ENCODE measurements at places on chromosomes 5 and 9.
A peak's percentile ranks its signal among the peaks of the same experiment; 100 is the strongest.

- no peak for DNase-seq
These were observed 75.8 kb downstream of the KIAA1958 start for GRCh38 chr9:112562235-112562958.

- DNase-seq, result peak; percentile 71
These were observed 218.7 kb downstream of the TRPM3 start for GRCh38 chr9:70902692-70903131.

DNA sequence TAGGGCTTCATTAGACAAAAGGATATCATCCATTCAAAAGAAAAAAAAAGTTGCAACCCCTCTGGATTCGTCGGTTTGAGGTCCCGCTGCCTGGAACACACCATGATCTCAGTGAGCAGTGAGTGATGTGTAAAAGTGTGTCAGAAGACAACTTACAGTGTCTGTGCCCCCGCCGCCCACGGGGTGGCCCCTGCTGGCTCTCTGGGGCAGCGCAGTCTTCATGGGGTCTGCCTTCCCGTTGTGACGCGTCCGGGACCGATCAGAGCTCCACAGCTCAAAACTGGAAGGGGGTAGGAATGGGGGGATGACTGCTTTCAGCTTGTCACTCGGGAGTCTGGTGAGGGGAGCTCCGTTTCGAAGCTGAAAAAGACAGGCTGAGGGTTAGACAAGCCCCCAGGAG, 22.6 kb downstream of the ANKS6 start:
- no peak for DNase-seq

- no peak for DNase-seq
These were observed 8.9 kb upstream of the RPL26L1 start for GRCh38 chr5:172950176-172950965.

DNA sequence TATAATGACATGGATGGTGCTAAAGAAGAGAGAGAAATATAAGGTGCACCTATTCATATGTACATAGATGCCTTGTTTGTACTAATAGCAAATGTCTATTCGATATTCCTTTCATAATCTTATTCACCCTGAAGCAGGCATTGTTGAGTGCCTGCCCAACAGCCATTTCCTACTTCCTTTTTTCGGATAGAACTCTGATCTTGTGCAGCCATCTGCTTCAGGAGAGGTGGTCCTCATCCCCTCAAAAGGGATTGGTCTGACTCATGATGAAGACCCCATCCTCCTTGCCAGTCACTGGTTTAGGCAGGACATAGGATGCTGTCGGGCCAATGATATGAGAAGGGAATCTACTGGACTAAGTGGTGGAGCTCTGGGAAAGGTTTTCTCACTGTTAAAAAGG, 8.4 kb upstream of the RANBP3L start:
- no peak for DNase-seq

DNA sequence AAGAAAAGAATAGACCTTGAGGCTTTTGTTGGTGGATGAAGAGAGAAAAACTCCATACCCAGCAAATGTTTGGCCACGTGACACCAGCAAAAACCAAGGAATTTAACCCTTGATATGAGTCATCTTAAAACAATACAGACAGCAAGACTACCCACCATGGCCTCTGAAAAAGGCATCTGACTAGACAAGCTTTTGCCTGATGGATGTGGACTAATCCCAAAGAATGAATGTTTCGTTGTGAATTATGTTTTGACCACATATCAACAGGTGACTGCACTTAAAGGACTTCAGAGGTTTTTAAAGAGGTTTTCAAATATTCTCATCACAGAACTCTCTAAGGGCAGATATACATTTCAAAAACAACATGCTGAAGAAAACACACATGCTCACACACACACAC, 33.0 kb upstream of the SLC1A3 start:
- peak; percentile 74 for DNase-seq

- DNase-seq, result peak; percentile 62
These were observed 674 bp downstream of the LHFPL2 start for GRCh38 chr5:78647838-78648358.

- DNase-seq, result peak; percentile 47
These were observed 2.8 kb downstream of the MELK start for GRCh38 chr9:36575411-36575882.

- DNase-seq, result no peak
These were observed 520.1 kb upstream of the SMC2 start for GRCh38 chr9:103574056-103574455.

GRCh38 chr5:73136055-73136562, 15.7 kb downstream of the TMEM171 start:
- no peak for DNase-seq

GRCh38 chr9:14661421-14662059, 31.7 kb downstream of the ZDHHC21 start:
- no peak for DNase-seq

DNA sequence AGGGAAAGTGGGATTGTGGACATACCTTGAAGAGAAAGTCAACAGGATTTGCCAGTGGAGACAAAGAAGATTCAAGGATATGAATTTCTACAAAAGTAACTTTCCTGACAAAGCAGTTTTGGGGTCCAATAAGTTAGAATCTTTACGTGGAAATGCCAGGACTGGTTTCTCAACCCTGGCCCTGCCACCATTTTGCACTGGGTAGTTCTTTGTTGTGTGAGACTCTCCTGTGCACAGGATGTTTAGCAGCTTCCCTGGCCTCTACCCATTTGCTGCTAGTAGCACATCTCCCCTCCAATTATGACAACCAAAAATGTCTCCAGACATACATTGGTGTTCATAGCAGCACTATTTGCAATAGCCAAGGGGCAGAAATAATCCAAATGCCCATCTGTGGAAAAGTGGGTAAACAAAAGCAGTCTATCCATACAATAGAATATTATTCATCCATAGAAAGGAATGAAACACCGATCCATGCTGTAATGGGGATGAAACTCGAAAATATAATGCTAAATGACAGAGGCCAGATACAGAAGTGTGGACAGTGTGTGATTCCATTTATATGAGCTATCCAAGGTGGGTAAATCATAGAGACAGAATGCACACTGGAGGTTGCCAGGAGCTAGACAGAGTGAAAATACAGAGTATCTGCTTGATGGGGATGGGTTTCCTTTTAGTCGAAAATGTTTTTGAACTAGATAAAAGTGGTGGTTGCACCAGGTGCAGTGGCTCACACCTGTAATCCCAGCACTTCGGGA, 91.4 kb downstream of the NSUN2 start:
- DNase-seq, result no peak

DNA sequence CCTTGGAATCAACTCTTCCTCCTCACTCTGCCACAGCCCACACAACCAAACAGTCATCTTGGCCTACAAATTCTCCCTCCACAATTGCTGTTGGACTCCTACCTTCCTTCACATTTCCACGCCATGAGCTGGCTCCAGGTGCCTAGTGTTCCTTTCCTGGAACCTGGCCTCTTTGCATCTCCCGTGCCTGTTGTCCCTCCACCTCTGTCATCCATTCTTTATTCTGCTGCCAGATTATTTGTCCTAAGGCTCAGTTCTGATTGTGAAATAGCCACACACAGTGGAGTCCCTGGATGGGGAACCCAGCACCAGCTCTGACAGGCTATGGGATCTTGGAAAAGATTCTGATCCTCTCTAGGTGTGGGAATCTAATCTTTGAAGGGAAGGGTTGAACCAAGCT, 109.1 kb upstream of the ANKH start:
- DNase-seq, result no peak

All from SJSA1 (cell line).